ENCODE measurements at places on chromosomes 1 and 21.

DNA sequence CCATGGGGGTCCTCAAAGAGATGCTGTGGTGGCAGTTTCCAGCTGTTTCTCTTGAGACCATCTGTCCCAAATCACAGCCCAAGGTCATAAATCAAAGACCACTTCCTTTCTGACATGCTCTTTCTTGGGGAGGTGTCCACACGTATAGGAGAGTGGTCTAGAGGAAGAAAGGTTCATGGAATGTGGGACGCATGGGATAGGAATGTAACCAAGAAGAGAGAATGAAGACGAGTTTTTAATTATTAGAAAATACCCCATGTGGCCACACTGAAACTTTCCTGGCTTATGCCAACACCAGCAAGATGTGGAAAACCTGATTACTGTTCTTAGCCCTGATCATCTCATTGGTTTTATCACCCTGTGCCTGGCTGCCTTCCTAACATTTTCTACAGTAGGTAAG lies 124.2 kb upstream of the IFFO2 start:
- no peak for DNase-seq

DNA sequence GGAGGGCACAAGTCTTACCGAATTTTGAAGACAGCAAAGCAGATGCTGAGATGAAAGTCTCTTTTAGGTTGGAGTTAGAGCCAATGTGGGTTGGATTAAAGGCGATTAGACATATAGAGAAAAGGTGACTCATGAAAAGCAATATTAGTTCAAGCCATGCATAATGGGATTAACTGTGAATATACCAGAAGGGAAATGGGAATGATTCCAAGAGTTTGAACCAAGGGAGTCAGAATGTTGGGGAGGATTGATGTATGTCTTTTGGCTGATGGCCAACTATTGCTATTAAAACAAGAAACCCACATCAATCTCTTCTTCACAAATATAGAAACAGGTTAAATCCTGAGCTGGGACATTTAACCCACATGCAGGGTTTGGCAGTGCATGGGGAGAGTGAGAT lies 1.2 kb downstream of the HMGCS2 start:
- no peak for DNase-seq

GRCh38 chr1:161198194-161198896 lies 509 bp downstream of the ADAMTS4 start:
- DNase-seq, result no peak

GRCh38 chr1:7783178-7783711 lies 846 bp upstream of the PER3 start:
- DNase-seq, result no peak

GRCh38 chr1:1619917-1620361 lies 4.6 kb downstream of the MIB2 start:
- no peak for DNase-seq
